ENCODE measurements at places on chromosomes 3 and 15.

GRCh38 chr3:103752986-103753385 lies 1318.2 kb downstream of the ZPLD1 start:
- DNase-seq, result no peak

GRCh38 chr3:137582484-137582883 lies 181.6 kb upstream of the SOX14 start:
- DNase-seq, result no peak

DNA sequence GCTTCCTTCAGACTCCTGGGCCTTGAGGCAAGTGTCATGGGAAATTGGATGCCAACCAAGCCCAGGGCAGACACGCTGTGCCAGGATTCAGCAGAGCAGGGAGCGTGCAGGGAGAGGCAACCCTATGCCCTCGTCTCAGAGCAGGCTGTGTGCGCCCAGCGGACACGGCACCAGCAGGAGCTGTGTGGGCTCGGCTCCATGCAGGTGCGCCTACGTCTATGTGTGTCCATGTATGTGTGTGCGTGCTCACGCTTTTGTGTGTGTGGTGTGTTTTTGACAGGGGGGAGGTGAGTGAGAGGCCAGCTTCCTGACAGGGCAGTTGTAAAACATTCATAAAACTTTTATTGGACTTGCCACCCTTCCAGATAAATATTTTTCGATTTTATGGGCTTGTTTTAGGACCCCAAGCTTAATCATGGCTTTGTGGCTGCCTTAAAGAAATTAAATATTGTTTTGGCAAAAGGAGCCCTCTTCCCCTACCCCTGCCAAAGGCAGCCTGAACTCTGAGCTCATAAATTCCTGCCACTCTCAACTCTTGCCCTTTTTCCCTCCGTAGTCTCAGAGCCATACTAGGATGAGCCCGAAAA lies 84.4 kb downstream of the DNAJB8 start:
- DNase-seq, result no peak

GRCh38 chr15:38300395-38300794 lies 47.8 kb downstream of the SPRED1 start:
- DNase-seq, result peak; percentile 16

Data from activated CD4-positive, alpha-beta T cell treated with anti-CD3 and anti-CD28 coated beads, Interleukin-2, Interleukin-6, amounts not matched to agents 100 ng/mL and 50 ng/mL, durations not matched to agents 16 hours and 8 hours (primary cell).